ENCODE measurements at places on chromosomes 4 and X.

DNA sequence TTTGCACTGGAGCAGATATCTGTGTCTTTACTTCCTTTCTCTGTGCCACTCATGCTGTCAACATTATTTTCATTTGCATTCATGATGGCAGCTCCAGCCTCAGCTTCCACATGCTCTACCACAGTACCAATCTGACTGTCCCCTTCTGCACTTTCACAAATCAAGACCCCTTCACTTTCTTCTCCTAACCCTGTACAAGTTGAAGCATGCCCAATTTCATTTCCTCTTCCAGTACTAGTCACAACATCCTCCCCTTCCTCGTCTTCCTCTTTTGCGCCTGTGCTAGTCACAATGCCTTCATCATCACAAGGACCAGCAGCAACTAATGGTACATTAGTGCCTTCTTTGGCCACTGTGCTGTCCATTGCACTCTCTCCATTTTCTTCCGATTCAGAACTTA, 26.5 kb downstream of the BOD1L1 start:
- no peak for DNase-seq

DNA sequence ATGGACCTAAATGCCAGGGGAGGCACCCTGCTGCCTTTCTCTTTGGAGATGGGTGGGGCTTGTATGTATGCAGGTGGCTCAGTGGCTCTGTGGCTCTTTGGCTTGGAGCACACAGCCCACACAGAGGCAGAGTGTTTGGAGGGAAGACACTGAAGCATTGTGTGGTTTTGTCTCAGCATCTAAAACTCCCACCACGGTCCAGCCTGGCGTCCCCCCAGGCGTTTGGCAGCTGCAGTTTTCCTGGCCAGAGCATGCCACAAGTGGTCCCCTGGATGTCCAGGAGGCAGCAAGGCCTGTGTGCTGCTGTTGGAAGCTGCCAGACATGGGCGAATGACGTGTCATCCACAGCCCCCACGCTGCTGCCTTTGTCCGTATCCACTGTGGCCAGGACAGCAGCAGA, 32.2 kb upstream of the PSAPL1 start:
- DNase-seq = no peak

DNA sequence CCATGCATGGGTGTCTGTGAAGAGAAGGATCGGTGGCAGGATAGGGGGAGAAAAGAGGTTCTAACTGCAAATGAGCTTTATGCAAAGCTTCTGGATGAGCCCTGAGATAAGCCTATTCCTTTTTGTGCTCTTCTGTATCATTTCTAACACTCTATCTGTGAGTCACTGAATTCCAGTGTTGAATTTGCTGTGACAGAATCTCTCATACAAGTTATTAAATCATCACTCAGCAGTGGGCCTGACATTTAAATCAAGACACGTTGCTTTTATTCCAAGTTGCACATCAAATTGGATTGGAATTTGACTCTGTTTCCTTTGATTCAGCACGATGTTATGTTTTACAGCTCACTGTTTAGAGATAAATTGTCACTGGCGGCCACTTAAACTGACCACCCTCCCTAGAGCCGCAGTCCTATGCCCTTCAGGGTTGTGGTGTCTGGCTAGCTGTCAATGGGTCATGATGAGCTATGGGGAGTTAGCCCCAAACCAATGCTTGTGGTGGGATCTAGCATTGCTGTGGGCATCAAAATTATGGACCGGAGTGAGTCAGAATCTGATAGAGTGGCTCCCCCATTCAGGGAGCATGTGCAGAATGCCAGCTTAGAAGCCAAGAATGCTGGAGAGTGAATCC, 42.7 kb downstream of the LHFPL1 start:
- DNase-seq = no peak

GRCh38 chr4:185412412-185412811, 13.4 kb downstream of the UFSP2 start:
- no peak for DNase-seq

GRCh38 chr4:107837317-107837716, 12.6 kb downstream of the SGMS2 start:
- no peak for DNase-seq

GRCh38 chr4:54281054-54281766, 52.1 kb downstream of the PDGFRA start:
- DNase-seq = no peak

GRCh38 chr4:112865443-112865842, 184.0 kb upstream of the ANK2 start:
- no peak for DNase-seq

- DNase-seq = no peak
Measured at GRCh38 chr4:109803924-109804571, 2.2 kb upstream of the CFI start.

GRCh38 chrX:87516717-87517121, 883 bp upstream of the KLHL4 start:
- DNase-seq = no peak

DNA sequence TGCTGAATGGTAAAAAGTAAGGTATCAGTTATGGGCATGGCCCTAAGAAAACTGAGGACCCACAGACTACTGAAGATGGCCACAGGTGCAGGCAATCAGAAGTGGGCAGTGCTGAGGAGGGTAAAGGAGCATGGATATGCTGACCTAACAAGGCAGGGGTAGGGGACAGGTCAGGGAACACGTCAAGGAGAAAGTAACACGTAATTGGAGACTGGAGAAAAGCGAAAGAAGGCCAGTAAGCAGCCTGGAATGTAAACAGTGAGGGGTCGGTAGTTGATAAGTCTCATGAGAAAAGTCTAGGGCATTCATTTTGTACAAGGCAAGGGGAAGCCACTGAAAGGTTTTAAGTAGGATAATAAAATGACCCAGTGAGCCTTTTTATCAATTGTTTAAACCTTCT, 153.3 kb downstream of the PRDM5 start:
- no peak for DNase-seq

DNA sequence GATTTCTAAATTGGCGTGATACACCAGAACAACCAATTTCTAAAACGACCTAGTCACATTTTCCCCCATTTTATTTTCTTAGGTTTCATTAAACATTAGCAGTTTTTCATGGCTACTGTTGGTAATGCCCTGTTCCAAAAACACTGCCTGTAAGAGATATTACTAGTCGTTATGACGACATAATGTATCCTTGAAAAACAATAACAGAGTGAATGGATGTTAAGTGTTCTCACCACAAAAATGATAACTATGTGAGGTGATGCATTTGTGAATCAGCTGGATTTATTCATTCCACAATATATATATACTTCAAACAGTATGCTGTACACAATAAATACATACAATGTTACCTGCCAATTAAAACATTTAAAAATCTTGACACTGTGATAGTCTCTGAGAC, 1147.6 kb upstream of the PCDH10 start:
- no peak for DNase-seq

DNA sequence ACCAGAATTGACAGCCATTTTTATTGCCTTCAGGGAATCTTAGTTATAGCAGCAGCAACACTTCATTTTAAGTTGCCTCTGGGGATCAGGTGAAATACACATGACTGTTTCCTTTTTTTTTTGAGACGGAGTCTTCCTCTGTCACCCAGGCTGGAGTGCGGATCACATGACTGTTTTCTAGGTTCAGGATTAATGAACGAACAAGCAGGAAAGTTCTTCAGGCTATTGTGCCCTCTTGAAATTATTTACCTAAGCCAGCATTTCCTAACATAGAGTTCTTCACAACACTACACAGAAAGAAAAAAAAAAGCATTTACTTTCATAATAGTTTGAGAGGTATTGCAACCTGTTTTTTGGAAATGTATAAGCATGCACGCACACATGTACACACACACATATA, 2032.8 kb downstream of the PCDH7 start:
- no peak for DNase-seq

DNA sequence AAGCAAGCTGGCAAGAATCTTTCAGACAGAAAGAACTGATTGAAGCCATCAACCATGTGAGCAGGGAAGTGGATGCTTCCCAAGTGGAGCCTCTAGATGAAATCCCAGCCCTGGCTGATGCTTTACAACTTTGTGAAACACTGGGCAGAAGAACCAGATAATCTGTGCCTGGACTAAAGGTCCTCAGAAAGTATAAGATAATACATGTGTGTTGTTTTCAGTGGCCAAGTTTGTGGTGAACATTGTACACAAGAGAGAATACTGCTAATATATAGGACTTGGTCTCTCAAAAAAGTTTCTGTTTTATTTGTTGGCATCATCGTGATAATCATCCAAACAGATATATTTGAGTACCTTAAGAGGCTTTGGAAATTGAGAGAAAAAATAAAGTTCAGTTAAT, 1367.8 kb upstream of the IGFBP7 start:
- no peak for DNase-seq

GRCh38 chr4:173482330-173482931, 47.6 kb downstream of the HAND2 start:
- no peak for DNase-seq

DNA sequence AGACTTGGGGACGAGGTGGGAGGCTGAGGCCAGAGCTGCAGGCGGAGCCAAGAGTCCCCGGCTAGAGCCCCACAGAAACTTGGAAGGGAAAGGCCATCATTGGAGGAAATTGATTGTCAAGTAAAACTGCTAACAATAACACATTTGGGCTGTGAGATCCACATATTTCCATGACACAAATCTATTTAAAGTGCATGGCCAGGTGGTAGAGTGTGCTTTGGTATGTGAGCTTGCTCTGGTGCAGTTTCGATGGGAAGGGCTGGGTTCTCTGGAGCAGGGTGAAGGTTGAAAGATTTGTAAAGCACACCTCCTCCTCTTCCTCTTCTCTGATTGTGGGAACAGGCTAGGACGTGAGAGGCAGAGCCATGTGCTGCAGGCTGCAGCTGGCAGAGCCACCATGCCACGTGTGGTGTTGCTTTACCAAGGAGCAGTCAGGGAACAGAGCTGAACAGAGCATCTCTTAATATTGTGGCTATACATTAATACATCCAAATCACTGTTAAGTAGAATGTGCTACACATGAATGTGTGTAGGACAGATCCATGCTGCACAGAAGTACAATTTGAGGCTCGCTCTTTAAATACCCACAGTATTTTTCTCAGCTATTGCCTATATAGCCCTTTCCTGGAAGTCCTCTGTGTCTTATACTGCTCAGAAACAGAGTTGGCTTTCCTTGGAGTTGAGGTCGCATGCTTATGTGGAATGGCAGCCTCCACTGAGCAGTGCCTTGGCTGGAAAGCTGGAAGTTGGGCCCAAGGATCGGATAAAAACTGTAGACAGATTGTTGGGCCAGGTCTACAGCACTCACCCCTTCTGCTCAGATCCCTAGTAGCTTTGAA, 37.7 kb downstream of the FHDC1 start:
- no peak for DNase-seq

GRCh38 chrX:134745636-134746409, 87.6 kb upstream of the PLAC1 start:
- no peak for DNase-seq

DNA sequence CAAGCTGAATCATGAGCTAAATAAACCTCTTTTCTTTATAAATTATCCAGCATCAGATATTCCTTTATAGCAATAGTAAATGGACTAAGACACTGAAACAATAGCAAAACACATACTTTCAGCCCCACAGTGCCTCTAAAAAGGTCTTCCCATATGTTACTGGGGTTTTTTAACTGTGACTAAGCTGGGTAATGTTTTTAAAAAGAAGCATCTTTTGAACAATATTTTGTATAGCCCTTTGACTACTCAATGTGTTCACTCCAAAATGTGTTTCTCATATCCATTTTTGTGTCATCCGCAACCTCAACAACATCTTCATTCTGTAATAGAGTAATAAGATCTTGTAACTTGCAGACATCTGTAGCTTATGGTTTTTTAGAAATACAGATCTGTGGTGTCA, 218.7 kb upstream of the S100G start:
- DNase-seq = no peak

GRCh38 chr4:140711910-140712309, 44.3 kb downstream of the TBC1D9 start:
- no peak for DNase-seq

GRCh38 chr4:186838295-186838694, 114.6 kb upstream of the FAT1 start:
- no peak for DNase-seq

GRCh38 chr4:22552812-22553211, 36.9 kb upstream of the ADGRA3 start:
- no peak for DNase-seq

DNA sequence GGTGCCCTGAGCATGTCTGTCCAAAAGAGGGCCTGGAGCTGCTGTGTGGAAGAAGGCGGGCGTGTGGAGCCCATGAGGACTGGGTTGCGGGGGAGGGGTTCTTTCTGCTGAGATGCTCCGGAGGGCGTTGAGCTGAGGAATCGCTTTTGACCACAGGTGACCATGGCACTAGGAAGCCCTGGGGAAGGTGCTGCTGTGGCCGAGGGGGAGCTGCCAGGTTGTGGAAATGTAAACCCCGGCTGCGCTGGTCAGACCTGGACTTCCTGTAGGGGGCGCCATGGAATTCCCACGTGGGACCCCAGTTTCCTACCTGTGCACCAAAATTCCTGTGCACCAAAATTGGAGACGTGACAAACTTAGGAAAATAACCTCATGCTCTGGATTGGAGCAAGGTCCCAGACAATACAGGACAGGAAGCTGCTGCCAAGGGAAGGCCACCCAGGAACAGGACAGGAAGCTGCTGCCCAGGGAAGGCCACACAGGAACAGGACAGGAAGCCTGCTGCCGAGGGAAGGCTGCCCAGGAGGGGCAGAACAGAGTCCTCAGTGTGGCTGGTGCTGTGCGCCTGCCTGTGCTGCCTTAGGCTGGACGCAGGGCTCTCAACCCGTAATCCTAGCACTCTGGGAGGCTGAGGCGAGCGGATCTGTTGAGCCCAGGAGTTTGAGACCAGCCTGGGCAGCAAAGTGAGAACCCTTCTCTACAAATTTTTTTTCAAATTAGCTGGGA, 28.4 kb upstream of the UVSSA start:
- DNase-seq = peak; percentile 47

DNA sequence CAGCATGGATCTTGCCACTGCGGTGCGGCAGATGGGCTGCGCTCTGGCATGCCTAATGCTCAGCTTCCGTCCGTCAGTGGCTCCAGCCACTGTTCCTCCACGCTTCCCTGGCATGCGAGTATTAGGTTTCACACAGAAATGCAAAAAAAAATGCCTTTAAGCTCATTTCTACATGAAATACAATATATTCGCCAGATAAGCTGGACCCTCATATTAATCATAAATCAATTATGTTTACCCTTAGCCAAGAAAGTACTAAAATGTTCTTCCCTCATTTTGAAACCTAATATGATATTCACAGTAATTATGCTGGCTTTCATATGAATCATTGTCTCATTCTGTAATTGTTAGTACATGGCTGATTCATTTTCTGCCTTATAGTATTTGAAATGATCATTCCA, 115.5 kb upstream of the FAM241A start:
- no peak for DNase-seq

DNA sequence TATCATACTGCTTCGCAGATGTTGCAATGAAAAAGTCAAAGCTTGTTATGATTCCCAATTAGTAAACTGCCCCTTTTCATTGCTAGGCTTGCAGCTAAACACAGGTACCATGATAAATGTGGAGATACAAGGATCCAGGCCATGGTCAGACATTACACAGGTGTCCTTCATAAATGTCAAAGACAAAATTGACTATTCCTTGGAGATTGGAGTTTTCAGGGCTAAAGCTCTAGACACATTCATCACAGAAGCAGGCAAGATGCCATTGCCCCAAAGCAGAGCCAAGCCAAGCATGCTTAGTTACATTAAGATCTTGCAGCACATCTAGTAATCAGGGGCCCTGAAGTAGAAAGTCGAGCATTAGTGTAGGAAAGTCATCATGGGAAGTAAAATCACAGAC, 111.3 kb upstream of the INTU start:
- no peak for DNase-seq

GRCh38 chr4:138205531-138206233, 36.5 kb downstream of the SLC7A11 start:
- DNase-seq = no peak

Data from activated CD8-positive, alpha-beta memory T cell treated with anti-CD3 and anti-CD28 coated beads, Interleukin-2, amount 50 U/mL, for 4 hours (primary cell).